ENCODE measurements at places on chromosomes 6 and 20.

DNA sequence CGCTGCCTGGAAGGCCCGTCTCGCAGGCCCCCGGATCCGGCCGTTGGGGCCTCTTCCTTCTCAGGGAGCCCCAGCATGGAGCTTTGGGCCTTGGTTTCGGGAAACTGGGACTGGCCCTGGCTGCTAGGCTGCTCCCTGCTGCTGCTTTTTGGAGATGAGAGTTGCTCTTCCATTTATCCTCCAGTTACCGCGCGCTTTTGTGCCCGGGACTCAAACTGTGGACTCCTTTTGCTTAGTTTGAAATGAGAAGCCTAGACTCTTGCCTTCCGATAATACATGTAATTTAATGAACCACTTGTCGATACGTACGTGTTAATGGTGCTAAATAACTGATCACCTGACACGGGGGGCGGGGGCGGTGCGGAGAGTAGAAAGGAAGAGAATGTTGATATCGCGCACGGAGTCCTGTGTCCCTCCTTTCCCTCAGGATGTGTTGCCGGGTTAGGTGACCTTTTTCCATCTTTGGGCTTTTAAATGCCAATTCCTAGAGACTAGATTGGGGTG lies 968 bp downstream of the PHF3 start:
- DNase-seq: peak; percentile 79

- DNase-seq: no peak
These were observed 145.9 kb downstream of the CDC5L start for GRCh38 chr6:44533421-44533820.

- no peak for DNase-seq
These were observed 14.6 kb downstream of the MYH7B start for GRCh38 chr20:34970193-34970840.

- DNase-seq: no peak
These were observed 243.6 kb downstream of the PACRG start for GRCh38 chr6:162971356-162971755.

DNA sequence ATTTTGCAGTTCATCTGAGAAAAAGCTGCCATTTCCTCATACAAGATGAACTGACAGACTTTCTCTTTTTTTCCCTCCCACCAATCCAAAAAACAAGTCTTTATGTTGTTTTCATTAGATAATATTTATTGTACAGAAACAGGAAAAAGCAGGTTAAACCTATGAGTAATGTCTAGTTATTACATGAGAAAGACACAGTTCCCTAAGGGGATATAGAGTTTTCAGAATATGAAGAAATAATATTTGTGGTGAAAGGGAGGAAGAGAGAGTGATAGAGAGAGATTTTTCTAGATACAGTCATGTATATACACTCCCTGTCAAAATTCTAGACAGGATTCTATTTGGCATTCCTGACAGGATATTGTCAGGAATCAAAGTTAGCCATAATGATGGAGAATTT lies 392.4 kb downstream of the BMP2 start:
- no peak for DNase-seq

GRCh38 chr6:164827537-164827936 lies 481.9 kb downstream of the C6orf118 start:
- no peak for DNase-seq

DNA sequence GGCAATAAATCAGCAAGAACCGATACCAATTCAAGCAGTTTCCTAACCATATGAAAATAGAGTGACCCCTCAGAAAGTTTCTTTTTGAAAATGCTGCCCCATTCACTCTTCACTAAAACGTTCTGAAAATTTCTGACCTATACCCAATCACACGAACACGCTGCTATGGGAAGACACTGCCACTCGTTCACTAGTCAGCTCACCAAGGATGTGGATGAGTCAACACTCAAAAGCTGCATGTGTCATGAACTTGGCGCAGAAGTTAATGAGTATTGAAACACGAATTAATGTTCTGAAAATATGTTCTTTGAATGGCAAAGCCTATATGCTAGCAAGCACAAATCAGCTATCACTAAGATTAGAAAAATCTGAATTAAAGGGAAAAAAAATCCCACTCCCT lies 84.2 kb downstream of the PREP start:
- no peak for DNase-seq

GRCh38 chr6:35596448-35597442 lies 84.0 kb upstream of the TULP1 start:
- no peak for DNase-seq
